ENCODE measurements at places on chromosomes 7 and 10. TPM values are rescaled to one million over a fixed set of nuclear protein-coding genes. Genes with fewer than 3 reads are reported as not detected.

The NME8 gene
- total RNA-seq, result not detected

The COL17A1 gene
- total RNA-seq, result 507 TPM

The PPP1R9A gene
- 0.42 TPM for total RNA-seq

The GALNT11 gene
- 52.1 TPM for total RNA-seq

The TMEM273 gene
- total RNA-seq, result not detected

The MYH16 gene
- total RNA-seq, result 1.2 TPM

The MORN4 gene
- 6.6 TPM for total RNA-seq

The CXCL12 gene
- total RNA-seq, result not detected

The PAPSS2 gene
- total RNA-seq, result 4.2 TPM

The VIPR2 gene
- not detected for total RNA-seq

The FEZF1 gene
- total RNA-seq, result not detected

The CLRN3 gene
- total RNA-seq, result not detected

The MASTL gene
- 14.6 TPM for total RNA-seq

The PALS2 gene
- total RNA-seq, result 3.7 TPM

The ACSL5 gene
- total RNA-seq, result not detected

The VAX1 gene
- not detected for total RNA-seq

The GATA3 gene
- total RNA-seq, result 0.09 TPM

The SLC18A2 gene
- not detected for total RNA-seq

The HOXA9 gene
- total RNA-seq, result not detected

The CDC14C gene
- total RNA-seq, result not detected

The PHYHIPL gene
- not detected for total RNA-seq

The DNMBP gene
- 13.6 TPM for total RNA-seq

The AS3MT gene
- total RNA-seq, result 2.1 TPM

The TLX1 gene
- total RNA-seq, result 2.2 TPM

The FGFR2 gene
- 27.2 TPM for total RNA-seq

The AMPH gene
- total RNA-seq, result not detected

The PDAP1 gene
- 143 TPM for total RNA-seq

The C10orf62 gene
- total RNA-seq, result not detected

The ANKRD30A gene
- not detected for total RNA-seq

The ZNF398 gene
- 12.6 TPM for total RNA-seq

The SPDYE2 gene
- total RNA-seq, result not detected

The GNGT1 gene
- total RNA-seq, result not detected

The NCAPG2 gene
- total RNA-seq, result 22.4 TPM

The ARL3 gene
- total RNA-seq, result 6.6 TPM

The TMEM196 gene
- total RNA-seq, result not detected

The SPDYE8 gene
- not detected for total RNA-seq
